Thoracic aorta (tissue), 2 donors: ENCODE measurements at places on chromosomes 1 and 21.

- no peak for DNase-seq
Observed at GRCh38 chr21:14718951-14719350, 172.8 kb upstream of the SAMSN1 start.

DNA sequence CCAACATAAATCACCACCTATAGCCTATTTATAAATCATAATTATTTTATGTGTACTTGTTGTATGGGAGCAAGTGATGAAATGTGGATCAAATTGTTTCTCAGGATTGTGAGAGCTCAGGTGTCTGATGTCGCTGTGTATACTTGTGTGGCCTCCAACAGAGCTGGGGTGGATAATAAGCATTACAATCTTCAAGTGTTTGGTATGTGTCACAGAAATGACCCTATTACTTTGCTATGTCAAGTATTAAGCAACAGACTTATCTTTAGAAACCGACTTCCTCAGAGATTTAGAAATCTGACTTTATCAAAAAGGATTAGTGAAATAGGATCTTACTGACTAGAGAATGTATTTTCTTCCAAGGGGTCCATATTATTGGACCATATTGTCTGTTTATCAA, 280.9 kb downstream of the TPR start:
- no peak for DNase-seq

GRCh38 chr21:26007951-26008498, 162.5 kb downstream of the APP start:
- no peak for DNase-seq

DNA sequence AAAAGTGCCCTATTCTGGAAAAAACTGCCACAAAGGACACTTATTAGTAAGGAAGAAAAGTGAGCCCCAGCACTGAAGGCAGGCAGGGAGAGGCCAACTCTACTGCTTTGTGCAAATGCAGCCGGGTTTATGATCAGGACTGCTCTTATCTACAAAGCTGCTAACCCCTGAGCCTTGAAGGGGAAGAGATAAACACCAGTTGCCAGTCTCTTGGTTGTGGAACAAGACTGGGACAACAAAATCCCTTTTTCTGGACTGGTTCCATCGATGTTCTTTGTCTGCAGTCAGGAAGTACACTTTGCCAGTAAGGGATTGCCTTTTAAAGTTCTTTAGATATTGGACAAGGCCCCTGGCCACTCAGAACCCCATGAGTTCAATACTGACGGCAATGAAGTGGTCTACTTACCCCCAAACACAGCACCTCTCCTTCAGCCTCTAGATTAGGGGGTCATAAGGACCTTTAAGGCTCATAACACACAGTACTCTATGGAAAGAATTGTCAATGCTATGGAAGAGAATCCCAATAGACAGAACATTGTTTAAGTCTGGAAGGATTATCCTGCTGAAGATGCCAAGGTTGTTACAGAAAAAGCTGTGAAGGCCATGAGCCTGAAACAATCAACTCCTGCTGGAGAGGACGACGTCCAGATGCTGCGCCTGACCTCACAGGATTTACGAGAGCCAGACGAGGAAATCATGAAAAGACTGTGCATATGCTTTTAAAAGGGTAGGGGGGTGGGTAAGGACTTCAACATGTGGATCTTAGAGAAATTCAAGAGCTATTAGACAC, 43.6 kb downstream of the GNB1 start:
- no peak for DNase-seq

DNA sequence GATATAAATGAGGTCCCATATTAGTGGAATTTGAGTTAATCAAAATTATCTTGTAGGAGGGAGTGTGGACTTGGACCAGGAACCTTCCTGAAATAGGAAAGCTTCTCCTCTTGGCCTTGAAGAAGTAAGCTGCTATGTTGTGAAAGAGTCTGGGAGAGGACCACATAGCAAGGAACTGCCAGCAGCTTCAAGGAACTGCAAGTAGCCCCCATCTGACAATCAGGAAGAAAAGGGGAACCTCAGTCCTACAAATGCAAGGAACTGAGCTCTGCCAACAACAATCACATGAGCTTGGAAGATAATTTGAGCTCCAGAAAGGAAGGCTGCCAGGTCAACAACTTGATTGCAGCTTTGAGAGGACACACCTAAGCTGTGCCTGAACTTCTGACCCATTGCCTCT, 8.2 kb upstream of the PRMT6 start:
- DNase-seq = no peak

DNA sequence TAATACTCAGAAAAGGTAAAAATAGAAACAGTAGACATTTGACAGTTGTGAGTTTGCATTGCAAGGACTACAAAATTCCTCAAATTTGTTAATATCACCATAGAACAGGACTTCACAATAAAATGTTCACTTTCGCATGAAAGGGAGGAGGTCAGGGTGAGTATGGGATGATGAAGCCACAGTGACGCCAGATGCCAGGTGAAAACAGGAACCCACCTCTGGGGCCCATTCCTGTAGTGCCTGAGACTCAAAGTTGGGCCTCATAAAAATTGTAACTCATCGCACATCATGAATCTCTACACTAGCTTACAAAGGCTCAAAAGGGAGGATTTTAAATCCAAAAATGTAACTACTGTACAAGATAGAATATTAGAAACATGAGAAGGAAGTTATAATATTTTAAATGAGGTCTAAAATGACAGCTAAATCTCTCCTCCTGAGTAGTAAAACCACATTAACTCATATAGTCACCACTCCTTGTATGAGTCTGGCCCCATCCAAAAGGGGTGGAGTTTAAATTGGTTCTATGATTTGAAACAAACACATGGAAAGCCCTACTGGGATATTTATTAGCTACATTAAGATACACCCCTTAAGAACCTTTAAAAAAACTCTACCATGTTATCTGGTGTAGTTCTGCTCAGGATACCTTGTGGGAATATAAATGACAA, 93.7 kb downstream of the ETS2 start:
- DNase-seq = no peak

- no peak for DNase-seq
Observed at GRCh38 chr1:96409689-96410088, 311.9 kb upstream of the PTBP2 start.

- no peak for DNase-seq
Observed at GRCh38 chr1:169928438-169929209, 34.9 kb upstream of the SCYL3 start.

DNA sequence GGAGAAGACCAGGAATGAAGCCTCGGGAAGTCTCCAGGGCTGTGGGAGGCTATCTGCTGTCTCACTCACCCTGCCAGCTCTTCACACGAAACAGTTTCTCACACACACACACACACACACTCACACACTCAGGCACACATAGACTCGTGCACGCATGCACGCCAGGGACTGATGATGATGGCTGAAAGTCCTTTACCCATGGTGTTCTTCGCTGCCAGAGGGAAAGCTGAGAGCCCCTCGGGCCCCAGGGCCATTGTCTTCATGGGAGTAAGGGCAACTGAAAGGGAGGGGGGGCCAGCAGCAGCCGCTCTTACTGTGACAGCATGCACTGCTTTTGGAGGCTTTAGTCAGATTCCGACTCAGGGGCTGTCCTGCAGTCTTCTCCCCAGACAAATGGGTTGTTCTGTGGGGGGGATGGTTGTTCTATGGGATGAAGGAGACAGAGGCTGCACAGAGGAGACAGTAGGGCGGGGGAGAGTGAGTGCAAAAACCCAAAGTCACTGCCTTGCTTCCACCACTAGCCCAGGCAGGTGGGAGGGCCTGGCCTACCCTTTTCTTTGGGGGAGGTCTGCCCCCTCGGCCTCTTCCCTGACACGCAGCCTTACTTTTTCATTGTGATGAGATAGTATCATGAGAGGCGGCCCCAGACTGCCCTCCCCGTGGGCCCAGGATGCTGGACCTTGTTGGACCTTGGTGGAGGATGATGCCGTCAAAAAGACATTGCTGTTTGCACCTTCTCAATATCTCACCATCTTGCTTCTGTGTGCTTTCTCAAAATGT, 29.0 kb downstream of the STUM start:
- DNase-seq = no peak

GRCh38 chr1:2294033-2294724, 66.1 kb downstream of the SKI start:
- no peak for DNase-seq

DNA sequence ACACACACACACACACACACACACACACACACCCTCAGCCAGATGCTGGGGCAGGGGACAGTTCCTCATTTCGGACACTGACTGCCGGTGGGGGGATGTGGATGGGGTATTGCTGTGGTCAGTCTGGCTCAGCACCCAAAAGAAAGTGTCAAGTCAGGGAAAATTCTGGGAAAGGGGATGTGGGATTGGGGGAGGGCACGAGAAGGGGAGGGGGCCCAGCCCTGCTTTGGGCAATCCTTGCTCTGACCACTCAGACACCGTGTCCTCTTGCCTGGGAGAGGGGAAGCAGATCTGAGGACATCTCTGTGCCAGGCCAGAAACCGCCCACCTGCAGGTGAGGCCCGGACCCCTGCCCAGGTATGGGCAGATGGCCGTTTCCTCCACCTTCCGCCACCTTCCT, at the start of gene C1QC:
Gene C1QC (plus strand): TSS at position 253 of the 400 bp plus-strand sequence. CDS start 391 bp downstream, outside the sequence.
- no peak for DNase-seq

- no peak for DNase-seq
Observed at GRCh38 chr1:95716097-95716496, 482.1 kb downstream of the RWDD3 start.

GRCh38 chr1:196180847-196181593, 427.2 kb downstream of the KCNT2 start:
- no peak for DNase-seq

GRCh38 chr1:15064217-15064929, 89.2 kb upstream of the TMEM51 start:
- DNase-seq = no peak

GRCh38 chr1:29047142-29047541, 76.6 kb downstream of the TMEM200B start:
- no peak for DNase-seq

DNA sequence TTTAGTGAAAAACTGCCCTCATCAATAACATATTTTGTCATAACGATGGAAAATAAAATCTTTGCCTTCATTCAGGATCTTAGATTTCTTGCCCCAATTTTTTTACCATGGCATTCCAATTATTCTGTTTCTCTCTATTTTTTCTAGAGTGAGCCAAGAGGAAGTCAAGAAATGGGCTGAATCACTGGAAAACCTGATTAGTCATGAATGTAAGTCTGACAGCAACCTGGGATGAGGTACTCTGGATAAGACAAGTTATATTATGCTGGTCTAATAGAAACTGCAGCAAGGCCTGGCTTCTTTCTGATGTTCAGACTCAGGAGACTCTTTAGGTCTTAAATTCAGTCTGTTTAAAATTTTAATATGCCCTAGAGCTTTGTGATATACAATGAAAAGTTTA, 3.5 kb downstream of the RGS4 start:
- no peak for DNase-seq

DNA sequence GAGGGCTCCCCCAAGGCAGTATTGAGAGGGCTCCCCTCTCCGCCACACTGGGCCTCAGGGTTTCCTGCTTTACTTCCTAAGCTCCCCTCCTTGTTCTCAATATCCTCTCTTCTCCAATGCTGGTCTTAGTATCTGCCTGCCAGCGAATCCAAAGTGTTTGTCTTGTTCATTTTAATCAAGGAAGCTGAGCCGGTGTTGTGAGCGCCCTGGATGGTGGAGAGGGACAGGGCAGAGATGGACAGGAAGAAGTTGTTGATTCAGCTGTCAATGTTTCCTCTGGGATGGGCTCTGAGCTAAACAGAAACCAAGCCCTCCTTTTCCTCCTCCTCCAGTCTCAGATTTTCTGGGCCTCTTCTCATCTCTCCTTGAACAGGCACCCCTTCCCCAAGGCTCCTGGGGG, 5.4 kb downstream of the OLFML3 start:
- DNase-seq = no peak

DNA sequence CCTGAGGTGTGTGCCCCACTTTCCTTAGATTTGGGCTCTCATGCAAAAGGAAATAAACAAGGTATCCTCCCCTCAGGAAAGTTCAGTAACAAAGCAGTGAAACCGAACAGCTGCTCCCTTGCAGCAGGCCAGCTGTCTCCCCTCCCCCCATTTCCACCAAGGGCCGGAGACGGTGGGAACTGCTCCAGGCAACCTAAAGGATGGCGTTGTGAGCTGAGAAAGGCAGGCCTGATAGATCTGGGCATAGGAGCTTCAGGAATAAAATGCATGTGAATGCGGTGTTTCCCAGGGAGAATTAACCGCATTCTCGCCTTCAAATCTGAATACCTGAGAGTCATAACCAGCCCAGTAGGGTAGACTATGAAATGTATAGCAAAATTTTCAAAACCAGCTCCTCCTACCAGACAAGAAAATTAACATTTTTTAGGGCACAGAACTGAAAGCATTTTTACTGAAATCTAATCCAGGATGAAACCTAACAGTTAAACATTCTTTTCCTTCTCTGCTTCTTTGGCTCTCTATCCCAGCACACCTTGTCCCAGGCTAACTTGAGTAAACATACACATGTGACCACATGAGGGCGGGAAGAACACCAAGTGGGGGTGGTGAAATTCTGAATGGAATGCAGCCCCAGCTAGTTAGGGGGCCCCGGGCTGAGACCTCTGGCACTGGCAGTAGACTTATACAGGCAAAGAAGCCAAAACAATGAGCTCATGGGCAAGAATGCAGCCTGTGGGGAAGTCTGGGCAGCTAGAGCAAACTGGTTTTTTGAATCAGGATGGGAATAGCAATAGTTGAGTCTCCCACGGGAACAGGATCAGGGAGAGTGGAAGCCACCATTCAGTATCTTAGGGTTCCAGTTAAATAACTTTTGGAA, 11.5 kb downstream of the MCL1 start:
- DNase-seq = peak; percentile 69

GRCh38 chr1:230548357-230548756, 93.9 kb upstream of the COG2 start:
- no peak for DNase-seq

DNA sequence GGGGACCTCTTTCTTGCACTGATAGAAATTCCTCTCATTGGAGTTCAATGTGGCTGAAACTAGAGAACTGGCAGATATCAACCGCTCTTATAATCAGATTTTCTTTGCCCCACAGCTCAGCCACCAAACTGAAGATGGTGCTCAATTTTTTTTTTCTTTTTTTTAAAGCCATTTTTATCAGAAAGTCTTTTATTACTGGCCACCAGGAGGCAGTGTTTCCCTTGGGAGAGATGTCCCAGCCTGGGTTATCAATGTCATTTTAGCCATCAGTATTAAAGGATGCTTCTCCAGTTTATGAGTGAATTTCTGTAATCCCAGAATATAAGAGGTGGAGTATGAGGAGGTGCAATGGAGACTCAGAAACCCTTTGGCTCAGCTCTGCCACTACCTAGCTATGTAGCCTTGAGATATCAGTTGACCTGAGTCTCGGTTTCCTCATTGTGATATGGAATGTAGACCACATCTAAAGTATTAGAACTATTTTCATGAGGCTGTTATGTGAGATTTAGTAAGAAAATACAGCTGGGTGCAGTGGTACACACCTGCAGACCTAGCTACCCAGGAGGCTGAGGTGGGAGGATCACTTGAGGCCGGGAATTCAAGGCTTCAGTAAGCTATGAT, 27.6 kb downstream of the CD244 start:
- DNase-seq = no peak

DNA sequence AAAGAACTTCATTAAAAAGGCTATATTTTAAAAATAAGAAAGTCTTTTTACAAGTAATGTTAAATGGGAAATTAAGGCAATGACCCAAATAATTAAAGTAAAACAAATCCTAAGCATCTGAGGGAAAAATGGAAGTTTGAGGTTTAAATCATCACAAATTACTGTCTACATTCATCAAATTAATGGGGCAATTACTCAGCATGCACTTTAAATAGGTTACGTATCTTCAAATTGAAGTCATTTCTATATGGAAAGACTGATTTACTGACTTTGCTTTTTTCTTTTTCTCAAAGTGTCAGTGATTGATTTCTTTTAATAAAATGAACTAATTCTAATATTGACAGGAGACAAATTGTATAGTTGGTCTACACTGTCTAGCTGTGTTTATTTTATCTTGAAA, 1452.3 kb downstream of the NCAM2 start:
- DNase-seq = no peak
